Cerebellar cortex (tissue), 1 donor: ENCODE measurements at places on chromosomes 5 and 9.

- no peak for DNase-seq
These were observed 155.8 kb downstream of the SH3GL2 start for GRCh38 chr9:17734674-17735073.

- DNase-seq, result peak; percentile 21
These were observed 8.3 kb downstream of the TMEM250 start for GRCh38 chr9:136110082-136111061.

DNA sequence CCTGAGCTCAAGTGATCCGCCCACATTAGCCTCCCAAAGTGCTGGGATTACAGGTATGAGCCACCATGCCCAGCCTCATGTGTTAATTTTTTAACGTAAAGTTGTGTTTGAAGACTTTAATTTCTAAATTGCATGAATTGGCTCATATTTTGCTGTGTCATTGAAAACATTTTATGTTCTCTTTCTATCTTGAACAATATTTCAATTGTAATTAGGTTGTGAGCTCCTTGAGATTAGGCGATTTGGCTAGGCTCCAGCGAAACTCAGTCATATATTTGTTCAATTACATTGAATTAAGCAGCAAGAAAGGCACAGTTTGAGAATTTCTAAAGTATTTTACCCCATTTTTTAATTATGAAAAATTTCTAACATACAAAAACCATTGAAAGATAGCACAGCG, 34.0 kb downstream of the GAPVD1 start:
- no peak for DNase-seq

GRCh38 chr5:8766448-8766847, 779.4 kb downstream of the SEMA5A start:
- no peak for DNase-seq

DNA sequence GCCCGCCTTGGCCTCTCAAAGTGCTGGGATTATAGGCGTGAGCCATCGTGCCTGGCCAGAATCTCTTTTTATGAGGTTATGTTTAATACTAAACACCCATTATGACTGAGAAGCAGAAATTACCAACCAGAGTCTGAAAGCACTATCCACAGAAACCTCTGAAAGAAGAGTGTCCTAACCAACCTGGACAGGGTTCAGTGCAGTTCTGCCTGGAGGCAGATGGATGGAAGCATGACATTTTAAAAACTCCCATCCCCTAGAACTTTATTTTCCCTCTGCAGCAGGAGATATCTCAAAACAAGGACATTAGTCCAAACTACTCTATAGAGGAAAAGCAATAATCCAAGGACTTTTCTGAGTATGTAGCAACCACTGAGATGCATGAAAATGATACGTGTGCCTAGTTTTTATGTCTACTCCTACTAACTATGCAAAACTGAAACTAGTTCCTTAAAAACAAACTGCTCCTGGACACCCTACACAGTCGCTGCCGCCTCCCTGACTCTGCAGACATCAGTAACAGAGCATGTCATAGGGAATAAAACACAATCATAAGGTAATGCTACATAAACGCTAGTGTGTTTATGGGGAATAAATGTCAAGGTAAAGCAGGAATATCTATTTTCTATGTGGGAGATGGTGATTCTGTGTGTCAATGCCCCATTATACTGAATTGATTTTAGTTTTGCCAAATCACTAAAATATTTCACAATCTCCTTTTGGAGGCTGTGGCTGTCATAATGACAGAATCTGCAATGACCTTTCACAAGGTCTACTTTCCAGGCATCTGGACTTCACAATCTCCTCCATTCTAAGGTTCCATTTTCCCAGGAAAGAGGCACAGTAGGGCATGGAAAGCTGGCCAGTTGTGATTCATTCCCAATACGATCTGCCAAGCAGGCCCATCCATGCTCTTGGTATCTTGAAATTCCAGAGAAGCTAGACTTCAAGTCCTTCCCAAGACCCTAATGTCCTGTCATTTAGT, 122.8 kb downstream of the SIL1 start:
- no peak for DNase-seq

DNA sequence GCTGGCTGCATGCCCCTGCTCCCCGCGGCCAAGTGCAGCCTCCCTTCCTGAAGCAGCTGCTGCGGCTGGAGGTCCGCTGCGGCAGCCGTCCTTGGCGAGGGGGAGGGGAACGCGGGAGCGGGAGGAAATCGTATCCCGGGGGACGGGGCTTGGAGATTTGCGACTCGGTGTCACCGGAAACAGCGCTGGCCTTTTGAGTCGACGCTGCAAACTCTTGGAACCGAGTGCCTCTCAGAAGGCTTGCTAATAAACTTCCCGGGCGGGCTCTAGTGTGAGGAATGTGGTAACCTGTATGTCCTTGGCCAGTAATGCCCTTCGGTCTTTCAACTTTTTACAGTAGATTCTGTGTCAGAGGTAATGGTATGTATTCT, 82.7 kb downstream of the PTPDC1 start:
- no peak for DNase-seq

DNA sequence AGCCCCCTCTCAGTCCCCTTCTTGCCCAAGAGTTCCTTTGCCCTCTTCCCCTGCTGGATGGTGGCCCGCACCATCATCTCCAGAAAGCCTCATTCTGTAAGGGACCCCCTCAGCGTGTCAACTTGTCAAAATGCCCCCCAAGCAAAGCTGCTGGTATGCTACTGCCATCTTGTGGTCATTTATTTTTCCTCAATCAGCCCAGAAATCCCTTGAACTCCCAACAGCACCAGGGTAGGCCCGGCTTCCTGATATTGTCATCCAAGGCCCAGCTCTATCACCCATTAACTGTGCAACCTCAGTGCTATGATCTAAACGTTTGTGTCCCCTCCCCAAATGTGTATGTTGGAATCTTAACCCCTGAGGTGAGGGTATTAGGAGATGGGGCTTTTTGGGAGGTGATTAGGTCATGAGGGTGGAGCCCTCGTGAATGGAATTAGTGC, 53.2 kb upstream of the FBXW11 start:
- DNase-seq, result peak; percentile 40

GRCh38 chr9:19410195-19410503, 1.3 kb downstream of the ACER2 start:
- DNase-seq, result no peak

- DNase-seq, result no peak
These were observed 107.1 kb downstream of the OXCT1 start for GRCh38 chr5:41763081-41763480.

DNA sequence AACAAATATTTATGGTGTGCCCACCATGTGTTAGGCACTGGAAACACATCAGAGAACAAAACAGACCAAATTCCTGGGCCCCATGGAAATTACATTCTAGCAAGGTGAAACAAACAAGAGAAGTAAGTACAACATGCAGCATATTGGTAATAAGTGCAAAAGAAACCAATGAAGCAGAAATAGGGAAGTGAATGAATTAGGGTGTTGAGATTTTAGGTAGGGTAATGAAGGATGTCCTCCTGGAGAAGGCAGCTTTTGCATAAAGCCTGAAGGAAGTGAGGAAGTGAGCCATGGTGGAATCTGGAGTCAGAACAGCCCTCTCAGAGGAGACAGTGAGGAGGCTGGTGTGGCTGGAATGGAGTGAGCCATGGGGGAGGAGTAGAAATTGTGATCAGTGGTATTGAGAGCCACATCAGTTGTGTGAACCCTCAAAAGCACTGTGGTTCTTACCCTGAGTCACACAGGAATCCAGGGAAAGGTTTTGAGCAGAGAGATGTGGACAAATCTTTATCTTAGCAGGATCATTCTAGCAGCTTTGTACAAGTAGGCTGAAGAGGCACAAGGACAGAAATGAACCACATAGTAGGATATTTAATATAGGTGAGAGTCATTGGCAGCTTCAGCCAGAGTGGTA, 52.7 kb upstream of the ARL15 start:
- DNase-seq, result no peak

- DNase-seq, result no peak
These were observed 74.3 kb downstream of the SLC44A1 start for GRCh38 chr9:105318729-105319191.

- DNase-seq, result no peak
These were observed 50.7 kb downstream of the P4HA2 start for GRCh38 chr5:132176987-132177386.

DNA sequence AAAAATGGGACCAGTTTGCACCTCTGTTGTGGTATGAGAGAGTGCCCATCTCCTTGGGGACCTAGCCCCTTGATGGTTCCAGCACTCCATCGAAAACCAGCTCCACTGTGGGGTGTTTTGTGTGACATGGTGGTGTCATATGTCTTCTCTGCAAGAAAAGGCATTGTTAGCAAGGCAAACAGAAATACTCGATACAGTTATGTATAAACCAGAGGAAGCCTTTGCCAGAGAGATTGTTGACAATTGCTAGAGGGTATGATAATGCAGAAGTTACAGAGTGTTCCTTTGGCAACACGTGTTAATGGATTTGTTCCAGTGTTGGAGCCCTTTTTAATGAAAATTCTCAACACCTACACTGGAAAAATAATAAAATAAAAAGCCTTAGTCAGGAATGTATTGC, 270.4 kb upstream of the DMRT1 start:
- no peak for DNase-seq

DNA sequence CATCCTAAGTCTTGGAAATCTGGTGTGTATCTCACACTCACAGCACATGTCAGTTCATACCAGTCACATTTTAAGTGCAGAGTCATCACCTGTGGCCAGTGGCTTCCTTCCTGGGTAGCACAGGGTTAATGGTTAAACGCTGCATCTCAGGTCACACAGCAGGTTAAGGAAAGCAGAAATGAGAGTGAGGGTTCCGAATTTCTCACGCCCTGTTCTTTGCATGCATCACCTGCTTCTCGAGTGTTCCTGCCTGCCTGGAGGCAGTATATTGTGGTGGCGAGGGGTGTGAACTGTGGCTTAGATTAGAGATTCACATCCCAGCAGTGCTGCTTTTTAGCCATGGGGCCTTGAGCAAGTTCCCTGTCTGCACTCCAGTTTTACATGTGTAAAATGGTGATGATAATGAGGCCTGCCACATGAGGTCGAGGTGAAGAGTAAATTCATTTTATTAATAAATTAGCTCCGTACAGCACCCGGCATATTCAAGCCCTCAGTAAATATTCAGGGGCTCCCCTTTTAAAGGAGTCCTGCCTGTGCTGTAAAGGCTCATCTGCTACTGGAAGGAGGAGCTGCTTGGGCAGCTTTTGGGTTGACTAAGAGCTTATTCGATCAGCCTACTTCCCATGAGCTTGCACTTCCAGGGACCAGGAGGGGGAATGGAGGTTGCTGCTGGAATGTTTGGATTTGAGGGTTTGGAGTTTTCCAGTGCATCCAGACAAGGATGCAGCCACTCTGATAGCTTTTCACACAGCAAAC, 61.1 kb upstream of the SAP30L start:
- no peak for DNase-seq

DNA sequence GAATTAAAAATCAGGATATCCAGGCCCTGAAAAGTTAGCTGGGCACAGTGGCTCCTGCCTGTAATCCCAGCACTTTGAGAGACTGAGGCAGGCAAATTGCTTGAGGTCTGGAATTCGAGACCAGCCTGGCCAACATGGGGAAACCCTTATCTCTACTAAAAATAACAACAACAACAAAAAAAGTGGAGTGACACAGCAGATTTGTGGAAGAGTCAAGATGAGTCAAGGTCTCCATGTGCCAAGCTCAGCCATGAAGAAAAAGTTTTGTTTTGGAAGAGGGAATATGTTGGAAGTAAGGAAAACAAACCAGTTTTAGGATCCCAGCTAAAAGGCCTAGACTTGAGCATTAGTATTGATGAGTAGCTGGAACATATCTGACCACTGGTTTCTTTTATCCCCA, 14.7 kb downstream of the LRRC70 start:
- DNase-seq, result no peak

DNA sequence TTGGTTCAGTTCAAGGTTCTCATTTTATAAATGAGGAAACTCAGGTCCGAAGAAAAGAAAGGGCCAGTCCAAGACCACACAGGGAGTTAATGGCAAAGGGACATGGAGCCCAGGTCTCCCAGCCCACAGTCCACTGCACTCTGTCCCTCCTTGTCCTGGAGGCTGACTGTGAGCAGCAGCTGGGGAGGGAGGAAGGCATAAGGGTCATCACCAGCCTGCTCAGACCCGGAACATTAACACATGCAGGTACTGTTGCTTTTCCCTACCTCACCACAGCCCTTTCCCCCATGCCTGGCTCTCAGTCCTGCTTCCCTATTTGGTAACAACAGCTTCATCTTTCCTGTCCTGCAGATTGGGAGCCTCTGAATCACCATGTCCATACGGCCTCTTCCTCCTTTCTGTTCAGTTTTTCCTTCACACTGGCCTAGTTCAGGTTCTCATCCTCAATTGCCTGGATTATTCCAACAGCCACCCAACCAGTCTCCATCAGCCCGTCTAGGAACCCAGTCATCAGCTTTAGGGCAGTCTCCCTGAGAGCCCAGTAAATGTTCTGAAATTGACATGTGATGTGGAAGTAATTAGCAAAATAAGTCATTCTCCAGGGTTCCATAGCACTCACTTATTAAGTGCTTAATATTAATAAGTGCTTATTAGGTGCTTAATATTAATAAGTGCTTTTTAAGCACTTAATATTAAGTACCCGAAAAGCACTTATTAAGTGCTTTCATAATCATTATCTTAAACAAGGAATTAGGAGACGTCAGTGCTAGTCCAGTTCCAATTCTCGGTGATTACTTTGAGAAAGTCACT, 4.3 kb downstream of the GPX3 start:
- no peak for DNase-seq

DNA sequence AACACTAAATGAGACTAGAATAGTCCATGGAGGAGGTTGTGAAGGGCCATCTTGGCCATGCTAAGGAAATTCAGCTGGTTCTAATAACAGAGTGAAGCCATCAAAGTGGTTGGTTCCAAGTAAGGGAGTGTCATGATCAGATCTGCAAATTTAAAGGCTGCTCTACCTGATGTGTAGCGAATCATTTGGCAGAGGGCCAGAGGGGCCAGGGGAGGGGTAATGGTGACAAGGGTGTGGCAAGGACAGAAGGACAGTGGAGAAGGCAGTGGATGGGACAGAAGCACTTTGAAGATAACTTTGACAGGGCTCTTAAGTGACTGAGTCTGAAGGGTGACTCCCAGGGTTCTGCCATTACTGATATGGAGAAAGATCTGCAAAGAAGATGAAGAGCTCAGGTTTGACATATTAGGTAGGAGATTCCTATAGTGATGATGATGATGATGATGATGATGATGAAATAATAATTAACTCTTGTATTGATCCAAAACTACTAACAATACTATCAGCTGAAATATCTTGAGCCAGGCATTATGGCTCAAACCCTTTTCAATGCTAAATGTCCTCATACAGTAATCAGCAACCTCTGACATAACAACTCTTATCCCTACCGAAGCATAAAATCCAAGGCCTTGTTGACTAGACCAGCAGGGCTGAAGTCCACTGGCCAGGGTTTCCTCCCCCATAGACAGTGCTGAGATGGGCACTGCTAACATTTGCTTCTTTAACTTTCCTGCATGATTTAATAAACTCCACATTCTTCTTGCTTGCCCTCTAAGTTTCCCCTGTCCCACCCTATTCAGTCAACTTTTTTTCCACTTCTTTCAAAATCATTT, 20.0 kb downstream of the KIAA1191 start:
- no peak for DNase-seq

- DNase-seq, result no peak
These were observed 39.5 kb upstream of the GRHPR start for GRCh38 chr9:37382982-37383357.

DNA sequence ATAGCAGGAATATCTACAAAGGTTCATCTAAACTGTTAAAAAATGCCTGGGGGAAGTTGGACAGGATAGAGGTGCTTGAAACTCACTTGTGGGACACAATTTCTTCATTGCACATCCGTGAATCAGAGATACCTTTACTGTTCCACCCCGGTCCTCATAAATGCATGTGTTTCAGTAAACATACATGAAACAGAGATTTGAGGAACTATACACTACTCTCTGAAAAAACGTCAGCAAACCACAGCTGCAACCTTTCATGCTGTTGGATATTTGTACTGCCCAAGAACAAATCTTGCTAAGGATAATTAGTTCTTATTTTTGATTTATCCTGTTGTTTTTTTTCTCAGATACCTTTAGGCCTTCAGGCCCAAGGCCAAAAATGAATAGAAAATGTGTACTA, 337.3 kb downstream of the KDM4C start:
- DNase-seq, result no peak
